ENCODE measurements at places on chromosomes 3 and 15. TPM values are rescaled to one million over a fixed set of nuclear protein-coding genes. Genes with fewer than 3 reads are reported as not detected.

Gene NPAP1
- total RNA-seq = 0.65 TPM

Gene SH3GL3
- 1.2 TPM for total RNA-seq

Gene STARD9
- total RNA-seq = 1.8 TPM

Gene KIF7
- 22.8 TPM for total RNA-seq

Gene GLT8D1
- 76.4 TPM for total RNA-seq

Gene TMEM40
- not detected for total RNA-seq

Gene PRSS50
- total RNA-seq = 1.9 TPM

Gene FBLN2
- total RNA-seq = 14.1 TPM

Data from progenitor cell of endocrine pancreas (in vitro differentiated cells).